ENCODE measurements at places on chromosomes 3 and 15.

GRCh38 chr3:46559091-46559704, 6.9 kb downstream of the LRRC2 start:
- no peak for DNase-seq

DNA sequence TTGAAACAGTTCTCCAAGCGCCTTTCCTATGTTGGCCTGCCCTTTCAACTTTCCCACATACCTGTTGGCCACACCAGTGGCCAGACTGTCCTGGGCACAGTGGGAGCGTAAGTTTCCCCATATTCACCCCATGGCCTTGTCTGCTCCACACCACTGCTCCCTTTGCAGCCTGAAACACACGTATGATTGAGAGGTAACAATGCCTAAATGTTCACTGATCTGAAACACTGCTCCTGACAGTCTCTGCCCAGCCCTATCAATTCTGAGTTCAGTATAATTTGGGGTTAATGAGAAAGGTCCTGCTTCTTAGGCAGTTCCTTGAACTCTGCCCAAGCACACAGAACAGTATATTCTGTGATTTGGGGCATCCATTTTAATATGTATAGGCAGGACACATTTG, 52.2 kb downstream of the ANXA2 start:
- no peak for DNase-seq

DNA sequence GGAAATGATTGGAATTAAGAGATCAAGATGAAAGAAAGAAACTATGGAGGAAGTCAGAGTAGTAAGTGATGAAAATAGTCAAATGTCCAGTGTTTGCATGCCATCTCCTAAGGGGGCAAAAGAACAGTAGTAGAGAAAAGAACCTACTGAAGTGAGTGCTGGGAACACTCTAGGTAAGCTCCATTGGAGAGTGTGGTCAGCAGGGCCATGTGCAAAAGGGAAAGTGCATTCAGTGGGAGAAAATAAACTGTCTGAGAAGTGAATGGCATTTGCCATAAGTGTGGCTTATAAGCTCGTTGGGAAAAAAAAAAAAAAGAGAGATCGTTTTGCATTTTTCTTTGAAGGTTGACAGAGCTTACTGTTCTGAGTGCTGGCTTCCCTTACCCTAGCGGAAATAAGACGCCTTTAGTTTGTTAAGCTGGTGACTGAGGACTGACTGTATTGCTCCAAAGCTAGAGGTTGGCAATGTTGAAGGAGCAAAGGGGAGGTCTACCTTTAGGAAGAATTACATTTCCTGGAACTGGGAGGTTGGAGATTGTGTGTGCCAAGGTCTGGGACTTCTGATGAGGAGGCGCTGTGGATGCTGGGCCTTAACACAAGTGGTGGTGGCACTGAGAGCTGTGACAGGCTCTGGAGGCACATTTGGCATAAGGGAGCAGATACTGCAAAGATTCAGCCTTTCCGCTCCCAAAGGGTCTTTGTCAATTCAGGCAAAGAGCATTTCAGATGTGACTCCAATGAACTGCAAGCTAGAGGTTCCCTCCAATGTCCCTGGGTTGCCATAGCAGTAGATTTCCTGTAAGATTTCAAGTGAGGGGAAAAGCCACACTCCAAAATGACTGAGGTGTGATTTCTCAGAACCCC, 287.8 kb upstream of the SATB1 start:
- no peak for DNase-seq

DNA sequence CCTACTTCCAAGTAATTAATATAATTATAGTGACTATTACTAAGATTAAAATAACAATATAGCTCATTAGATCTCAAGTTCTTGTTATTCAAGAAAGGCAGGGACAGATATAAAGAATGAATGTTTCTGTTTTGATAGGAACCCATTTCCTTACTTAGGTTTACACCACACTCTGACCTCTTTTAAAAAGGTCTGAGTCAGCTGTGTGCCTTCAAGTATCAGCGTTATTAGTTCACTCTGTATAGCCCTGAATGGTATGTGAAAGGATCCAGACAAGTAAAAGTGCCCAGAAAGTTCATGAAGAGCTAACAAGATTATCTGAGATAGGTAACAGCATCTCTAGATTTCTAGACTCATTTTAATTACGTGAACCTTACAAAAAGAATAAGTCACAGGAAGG, 28.9 kb downstream of the PDCD10 start:
- DNase-seq = no peak

GRCh38 chr15:85406916-85407315, 26.5 kb downstream of the AKAP13 start:
- no peak for DNase-seq

- DNase-seq = no peak
Observed at GRCh38 chr15:41811432-41812195, 16.3 kb upstream of the JMJD7 start.

DNA sequence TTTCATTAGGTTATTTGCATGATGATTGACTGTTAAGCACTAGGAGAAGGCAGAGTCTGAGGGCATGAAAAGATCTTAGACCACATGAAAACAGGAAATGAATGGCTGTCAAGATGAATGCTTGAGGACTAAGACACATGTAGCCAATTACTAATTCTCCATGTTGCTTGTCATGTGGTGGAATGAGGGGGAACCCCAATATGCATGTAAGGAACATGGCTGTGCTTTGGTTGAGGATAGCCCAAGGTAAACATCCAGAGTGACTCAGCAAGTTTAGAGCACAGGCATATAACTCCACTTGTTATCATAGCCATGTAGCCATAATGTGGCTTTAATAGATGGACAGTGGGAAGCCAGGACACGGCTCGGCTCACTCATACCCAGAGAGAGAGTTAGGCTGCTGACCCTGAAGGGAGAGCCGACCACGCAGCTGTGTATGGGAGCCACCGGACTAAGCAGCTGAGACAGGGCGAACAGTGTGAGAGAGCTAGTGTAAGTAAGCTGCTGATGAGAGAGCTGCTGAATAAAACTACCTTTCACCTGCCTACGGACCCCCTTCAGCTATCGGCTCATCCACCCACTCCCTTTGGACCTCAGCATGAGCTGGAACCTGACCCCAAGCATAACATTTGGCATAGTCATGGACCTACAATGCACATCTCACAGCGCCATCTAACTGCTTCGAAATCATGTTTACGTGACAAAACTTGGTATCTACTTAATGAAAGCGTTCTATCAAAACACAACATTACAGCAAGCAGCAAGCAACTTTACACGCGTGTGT, 37.6 kb downstream of the ANO10 start:
- no peak for DNase-seq

DNA sequence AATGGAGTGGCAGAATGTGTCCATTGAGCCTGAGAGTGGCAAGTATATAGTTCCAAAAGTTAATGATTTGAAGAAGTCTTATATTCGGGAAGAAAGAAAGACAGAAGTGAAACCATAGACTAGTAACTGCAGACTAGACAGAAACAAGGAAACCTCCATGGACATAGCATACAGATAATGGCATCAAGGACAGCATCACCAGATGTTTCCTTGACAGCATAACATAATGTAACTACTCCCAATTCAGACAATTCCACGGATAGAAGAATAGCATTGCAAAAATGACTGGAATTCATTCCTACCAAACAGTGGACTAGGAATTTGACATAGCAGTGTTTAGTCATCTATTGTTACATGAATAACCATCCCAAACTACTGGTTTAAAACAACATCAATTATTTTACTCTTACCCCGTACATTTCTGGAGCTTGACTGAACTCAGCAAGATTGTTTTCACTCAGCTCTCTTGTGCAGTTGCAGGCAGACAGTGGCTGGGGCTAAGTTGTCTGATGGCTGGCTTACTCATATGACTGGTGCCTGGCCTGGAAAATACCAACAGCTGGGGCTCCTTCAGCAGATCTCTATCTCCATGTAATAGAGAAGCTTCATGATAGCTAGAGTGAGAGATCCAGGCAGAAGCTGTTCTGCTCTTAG, 109.7 kb upstream of the GADL1 start:
- no peak for DNase-seq

DNA sequence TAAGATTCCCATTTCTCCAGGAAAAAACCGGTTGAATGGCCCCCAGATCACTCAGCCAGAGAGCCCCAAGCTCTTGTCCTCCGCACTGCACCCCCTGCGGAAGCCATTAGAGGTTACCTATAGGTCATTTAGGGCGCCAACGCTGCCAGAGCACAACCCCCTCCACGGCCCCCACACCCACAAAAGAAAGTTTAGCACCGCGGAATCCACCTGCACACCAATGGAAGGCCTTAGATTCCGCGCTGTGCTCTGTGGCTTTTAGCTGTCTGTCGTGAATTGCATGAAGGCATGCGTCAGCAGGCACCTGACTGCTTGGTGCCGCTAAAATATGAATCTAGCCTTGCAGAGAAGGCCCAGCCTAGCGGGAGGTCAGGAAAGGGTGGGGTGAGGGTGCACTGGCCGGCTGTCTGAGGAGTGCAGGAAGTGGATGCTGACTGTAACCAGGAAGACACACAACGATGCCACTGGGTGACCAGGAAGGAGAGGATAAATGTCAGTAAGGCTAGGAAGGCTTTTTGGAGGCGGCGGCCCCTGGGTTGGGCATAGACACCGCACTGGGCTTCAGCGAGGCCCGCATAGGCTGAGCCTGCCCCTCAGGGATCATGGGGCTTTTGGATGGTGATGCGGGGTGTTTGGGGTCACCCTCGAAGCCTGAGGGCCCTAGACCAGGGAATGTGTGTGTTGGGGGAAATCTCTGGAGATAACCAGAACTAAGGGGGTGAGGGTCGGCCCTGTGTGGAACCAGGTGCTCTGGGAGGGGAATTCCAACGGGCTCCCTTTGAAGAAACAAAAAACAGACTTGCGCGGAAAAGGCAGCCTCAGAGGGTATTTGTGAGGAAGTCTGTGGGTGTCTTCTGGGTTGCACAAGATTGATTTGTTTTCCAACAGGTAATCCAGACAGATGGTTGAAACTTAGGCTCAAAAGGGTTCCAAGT, 976 bp upstream of the NUP210 start:
- peak; percentile 18 for DNase-seq
